ENCODE measurements at places on chromosomes 7 and 10.

- no peak for DNase-seq
These were observed 223.2 kb upstream of the LRRN3 start for GRCh38 chr7:110867771-110868170.

- DNase-seq, result no peak
These were observed 55.3 kb downstream of the FRMPD2 start for GRCh38 chr10:48219194-48219593.

DNA sequence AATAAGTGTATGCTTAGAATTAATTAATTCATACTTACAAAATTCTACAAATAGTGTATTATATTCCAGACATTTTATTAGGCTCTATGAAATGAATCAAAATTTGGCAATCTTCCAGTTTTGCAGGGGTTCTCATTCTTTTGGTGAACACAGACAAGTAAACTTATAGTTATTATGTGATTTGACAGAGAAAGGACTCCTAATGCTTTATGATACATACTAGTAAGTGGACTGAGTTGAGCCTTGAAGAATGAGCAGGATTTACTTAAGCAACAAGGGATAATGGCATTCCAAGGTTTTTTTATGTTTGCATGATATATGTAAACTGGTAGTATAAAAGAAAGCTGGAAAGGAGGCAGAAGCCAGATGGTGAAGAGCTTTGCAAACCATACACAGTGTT lies 145.7 kb upstream of the FERD3L start:
- DNase-seq, result no peak

DNA sequence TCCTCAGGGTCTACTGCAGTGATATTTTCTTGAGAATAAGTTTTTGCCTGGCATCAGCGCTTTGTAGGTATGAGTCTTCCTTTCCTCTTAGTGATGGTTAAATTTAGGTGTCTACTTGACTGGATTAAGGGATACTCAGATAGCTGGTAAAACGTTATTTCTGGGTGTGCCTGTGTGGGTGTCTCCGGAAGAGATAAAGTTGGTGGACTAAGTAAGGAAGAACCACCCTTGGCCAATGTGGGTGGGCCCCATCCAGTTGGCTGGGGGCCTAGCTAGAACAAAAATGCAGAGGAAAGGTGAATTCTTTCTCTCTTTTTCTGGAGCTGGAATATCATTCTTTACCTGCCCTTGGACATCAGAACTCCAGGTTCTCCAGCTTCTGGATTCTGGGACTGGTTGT lies 138.8 kb downstream of the ADCYAP1R1 start:
- DNase-seq, result no peak

DNA sequence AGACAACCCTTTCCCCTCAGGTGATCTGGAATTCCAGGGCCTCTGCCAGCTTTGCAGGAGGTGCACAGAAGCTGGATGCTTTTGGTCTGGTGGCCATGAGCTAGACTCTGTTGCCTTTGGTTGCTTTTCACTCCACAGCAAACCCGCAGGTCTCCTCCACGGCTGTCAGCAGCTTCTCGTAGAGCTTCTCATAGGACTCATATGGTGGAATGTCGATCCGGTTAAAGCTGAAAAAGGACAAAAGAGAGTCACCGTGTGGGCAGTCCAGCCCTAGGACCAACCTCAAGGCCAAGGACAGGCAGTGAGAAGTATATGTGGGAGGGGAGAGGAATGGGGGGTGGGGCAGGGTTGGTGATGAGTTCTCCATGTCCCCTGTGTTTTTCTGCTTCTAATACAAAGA lies 113.5 kb downstream of the SMURF1 start:
- DNase-seq, result no peak

- DNase-seq, result no peak
These were observed 183.0 kb downstream of the HECW1 start for GRCh38 chr7:43295429-43295828.

DNA sequence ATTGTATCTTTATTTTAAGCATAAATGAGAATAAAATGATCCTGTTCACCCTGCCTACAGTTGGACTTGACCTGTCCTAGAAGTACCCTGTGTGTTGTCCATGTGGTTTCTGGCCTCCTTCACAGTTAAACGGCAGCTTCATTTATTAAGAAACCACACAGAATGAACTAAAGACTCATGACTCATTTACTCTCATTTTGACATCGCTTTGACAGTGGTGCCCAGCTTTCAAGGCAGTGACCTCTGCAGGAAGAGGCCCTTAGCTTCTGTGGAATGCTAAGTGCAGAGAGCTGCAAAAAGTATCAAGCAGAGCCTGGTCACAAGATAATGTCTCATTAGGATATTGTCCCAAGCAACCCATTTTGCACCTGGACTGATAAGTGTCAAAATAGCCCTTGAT lies 93.4 kb downstream of the AVL9 start:
- DNase-seq, result no peak

DNA sequence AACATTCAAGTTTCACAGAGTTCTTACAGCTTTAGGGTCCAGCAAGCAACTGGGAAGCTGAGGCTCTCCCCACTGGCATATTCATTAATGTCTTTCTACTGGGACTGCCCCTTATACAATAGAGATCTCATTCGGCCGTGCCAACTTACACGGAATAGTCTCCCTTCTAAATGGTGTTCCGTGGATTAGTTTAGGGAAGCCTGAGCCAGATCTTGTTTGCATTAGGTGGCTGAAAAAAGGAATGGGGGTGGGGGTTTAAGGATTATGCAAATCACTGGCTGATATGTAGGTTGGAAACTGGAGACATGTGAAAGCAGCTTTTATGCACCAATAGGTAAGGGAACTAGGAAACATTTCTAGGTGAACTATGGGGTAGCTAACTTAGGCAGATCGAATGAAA lies 218.3 kb downstream of the TRIL start:
- DNase-seq, result no peak

DNA sequence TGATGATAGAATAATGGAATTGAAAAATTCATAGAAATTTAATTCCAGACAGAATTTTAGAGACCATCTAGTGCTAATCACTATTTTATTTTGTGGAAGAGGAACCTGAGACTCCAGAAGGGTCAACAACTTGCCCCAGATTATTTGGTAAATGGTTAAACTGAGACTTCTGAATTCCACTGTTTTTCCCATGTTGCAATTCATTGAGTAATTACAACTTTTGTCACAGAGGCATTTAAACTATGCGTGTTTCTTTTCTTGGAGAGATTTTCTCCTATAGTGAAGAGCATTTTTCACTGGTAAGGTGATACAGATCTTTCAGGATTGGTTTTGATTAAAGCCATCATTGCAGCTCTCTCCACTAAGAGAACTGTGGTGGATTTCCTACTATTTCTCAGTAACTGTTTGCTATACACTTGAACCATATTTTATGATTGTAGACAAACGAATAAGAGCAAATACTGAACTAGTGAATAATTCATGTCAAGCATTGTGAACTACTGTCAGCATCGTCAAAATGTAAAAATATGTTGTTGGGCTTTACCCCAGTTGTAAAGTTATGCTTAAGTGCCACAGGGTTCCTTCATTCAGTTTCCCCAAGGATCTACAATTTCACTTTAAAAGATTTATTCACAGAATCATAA lies 26.5 kb downstream of the LRGUK start:
- no peak for DNase-seq
